ENCODE measurements at places on chromosomes 4 and X.
A peak's percentile ranks its signal among the peaks of the same experiment; 100 is the strongest.

- DNase-seq: no peak
These were observed 192.3 kb upstream of the NR3C2 start for GRCh38 chr4:148634476-148634875.

DNA sequence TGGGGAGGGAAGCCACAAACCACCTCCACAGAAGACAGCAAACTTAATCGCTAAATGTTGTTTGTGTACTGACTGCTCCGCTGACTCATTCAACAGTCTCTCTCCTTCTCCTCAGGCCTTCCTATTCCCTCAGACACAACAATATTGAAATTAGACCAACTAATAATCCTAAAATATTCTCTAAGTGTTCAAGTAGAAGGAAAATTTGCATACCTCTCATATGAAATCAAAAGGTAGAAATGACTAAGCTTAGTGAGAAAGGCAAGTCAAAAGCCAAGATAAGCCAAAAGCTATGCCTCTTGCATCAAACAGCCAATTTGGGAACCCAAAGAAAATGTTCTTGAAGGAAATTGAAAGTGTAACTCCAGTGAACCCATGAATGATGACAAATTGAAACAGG lies 75.7 kb upstream of the ARHGAP24 start:
- no peak for DNase-seq

DNA sequence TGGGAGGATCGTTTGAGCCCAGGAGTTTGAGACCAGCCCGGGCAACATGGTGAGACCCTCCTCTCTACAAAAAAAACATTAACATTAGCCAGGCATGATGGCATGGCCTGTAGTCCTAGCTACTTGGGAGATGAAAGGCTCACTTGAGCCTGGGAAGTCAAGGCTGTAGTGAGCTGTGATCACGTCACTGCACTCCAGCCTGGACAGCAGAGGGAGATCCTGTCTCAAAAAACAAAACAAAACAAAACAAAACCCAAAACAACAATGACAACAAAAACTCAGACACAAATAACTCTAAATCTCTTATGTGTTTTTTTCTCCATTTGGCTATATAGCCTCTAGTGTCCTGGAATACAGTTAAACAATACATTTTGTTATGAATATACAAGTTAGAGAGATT lies 127.3 kb upstream of the STK26 start:
- DNase-seq: no peak

GRCh38 chrX:13103188-13103913 lies 58.9 kb upstream of the FAM9C start:
- no peak for DNase-seq

- no peak for DNase-seq
These were observed 59.3 kb downstream of the PSAPL1 start for GRCh38 chr4:7375427-7375826.

GRCh38 chr4:138632856-138633579 lies 382.6 kb upstream of the NOCT start:
- DNase-seq: no peak

- no peak for DNase-seq
These were observed 1.1 kb downstream of the AFF2 start for GRCh38 chrX:148501386-148502066.

DNA sequence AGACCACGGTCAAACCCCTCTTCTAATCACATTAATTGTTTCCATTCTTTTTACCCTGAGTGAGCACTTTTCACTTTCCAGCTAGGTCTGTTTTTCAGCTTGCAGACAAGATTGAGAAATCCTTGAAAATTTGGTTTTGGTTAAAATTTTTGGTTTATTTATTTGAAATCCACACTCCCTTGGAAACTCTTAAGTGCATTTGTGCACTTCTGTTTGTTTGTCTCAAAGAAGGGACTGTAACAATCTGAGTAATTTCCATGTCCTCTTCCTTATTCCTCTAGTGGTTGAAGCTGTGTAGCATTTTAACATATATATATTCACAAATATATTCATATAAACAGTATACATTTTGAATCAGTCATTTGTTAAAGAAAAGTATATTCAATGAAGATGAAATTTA lies 333.3 kb downstream of the ANK2 start:
- no peak for DNase-seq

DNA sequence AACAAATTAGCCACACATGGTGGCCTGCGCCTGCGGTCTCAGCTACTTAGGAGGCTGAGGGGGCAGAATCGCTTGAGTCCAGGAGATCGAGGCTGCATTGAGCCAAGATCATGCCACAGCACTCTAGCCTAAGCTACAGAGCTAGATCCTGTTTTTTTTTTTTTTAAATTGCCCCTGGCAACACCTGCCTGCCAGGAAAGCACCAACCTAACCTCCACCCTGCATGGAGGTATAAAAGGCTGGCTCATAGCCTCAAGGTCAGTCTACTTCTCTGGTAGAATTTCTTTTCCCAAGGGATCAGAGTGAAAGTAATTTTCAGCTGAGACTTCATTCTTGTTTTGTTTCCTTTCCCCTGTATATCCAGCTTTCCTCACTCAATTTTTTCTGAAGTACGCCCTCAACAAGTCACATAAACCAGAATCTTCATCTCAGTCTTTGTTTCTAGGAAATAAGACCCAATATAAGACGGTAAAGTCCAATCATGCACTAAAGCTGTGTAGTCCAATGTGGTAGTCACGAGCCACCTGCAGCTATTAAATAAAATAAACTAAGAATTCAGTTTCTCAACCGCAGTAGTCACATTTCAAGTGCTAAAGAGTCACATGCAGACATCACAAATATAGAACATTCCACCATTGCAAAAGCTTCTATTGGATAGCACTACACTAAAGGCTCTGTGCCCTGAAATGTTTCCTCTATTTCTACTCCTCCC lies 113.3 kb downstream of the HPGD start:
- no peak for DNase-seq

GRCh38 chr4:82789025-82789776 lies 9.4 kb downstream of the SCD5 start:
- DNase-seq: no peak

DNA sequence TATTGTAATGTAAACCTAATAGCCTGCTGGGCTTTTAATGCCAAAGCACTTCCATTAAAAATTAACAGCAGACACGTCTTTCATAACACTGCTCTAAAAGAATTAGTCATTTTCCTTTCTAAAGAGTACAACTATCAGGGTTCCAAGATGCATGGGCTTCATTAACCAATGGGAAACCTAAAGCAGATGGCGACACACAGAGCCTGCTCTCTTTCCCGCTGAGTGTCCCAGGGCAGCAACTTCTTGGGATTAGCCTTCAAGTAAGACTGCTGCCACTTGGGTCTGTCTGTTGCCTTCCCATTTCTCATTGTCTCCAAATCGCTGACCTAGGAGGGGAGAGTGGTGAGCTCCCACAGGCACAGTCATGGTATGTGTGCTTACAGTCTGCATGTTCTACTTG lies 14.0 kb upstream of the PHKA2 start:
- DNase-seq: no peak

DNA sequence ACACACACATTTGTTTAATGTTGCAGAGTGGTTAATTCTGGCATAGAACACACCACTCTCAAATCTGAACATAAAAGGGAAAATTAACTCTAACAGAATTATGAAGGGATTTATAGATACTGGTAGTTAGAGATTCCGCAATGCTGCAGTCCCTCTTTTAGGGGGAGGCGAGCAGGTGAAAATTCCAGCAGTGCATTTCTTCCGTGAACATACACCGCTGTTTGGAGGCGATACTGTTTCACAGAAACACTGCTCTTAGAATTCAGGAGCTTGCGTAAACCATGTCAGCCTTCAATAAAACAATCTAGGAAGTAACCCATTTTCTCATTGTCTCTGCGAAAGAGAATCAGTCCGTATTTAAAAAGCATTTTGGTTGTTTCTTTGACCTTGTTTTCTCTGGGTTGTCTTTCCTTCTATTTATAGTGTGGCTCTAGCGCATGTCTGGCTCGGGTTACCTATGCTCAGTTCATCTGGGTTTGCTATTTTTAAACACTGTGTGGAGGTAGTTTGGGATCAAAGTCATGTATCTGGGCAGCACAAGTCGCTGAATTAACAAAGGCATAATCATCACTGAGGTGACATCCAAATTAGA lies 90.4 kb downstream of the GPAT3 start:
- no peak for DNase-seq

DNA sequence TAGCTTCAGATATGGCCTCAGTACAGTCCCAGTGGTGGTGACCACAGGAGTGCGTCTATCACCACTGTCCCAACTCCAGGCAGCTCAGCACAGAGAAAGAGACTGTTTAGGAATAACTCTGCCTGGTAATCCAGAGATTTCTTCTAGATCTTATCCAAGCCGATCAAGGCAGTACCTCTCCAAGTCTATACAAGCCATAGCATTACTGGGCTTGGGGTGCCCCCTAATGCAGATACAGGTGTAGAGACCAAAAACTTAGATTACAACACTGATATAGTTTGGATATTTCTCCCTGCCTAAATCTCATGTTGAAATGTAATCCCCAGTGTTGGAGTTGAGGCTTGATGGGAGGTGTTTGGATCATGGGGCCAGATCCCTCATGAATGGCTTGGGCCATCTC lies 100.9 kb downstream of the PTCHD1 start:
- DNase-seq: no peak

- no peak for DNase-seq
These were observed 66.7 kb downstream of the COQ2 start for GRCh38 chr4:83217721-83218522.

DNA sequence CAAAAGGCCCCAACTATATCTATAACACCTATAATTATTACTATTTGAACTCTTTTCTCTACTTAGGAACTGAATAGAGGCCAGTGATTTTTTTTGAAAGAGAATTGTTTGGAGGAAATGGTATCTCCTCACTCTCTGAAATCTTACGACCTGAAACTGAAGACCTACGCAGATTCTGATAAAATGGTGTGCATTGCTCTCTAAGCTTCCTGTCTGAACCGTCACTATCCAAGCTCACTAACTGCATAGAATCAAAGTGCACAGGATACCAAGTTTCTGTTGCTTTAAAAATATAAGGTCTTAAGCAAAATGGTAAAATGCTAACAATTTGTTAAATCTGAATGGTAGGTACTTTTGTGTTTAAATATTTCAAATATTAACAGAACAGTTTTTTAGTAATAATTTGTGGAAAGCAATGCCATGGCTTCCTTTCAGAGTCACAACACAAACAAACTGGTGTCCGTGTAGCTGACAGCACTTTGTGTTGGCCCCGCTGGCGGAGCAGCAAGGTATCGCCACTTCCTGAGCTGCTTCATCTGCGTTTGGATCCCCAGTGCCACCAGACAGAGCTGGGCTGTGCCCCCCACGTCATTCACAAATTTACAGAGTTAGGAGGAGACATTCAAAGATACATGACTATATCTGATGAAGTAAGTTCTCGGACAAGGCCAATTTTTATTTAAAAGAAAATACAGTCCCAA lies 313.9 kb downstream of the FBXW7 start:
- no peak for DNase-seq

DNA sequence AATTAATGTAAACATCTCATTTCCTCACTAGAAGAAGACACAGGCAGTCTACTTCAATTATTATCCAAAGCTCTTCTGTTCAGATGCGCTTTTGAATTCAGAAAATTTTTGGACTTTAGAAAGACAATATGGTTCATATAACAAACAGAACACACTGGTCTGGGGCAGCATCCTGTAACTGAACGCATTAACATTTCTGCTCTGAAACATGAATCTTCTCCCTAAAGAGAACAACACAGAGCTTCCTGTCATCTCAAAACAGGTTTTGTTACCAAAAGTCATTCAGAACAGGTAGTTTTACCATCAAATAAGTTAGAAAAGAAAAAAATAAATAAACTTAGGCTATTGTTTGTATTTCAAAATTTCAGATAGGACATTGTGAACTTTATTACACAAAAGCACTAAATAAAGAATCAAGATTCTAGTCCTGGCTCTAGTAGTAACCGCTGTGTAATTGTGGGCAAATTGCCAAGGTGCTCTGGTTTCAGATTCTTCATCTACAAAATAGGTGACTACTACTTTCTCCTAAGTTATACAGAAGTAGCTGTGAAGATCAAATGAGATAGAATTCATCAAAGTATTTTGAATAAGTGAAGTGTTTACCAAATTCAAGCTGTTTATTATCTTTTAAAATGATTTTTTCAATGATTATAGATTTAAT lies 252.3 kb upstream of the RASGEF1B start:
- DNase-seq: peak; percentile 43

GRCh38 chr4:8221985-8222384 lies 22.9 kb downstream of the SH3TC1 start:
- no peak for DNase-seq

- DNase-seq: no peak
These were observed 11.6 kb downstream of the IL15 start for GRCh38 chr4:141647966-141648365.

DNA sequence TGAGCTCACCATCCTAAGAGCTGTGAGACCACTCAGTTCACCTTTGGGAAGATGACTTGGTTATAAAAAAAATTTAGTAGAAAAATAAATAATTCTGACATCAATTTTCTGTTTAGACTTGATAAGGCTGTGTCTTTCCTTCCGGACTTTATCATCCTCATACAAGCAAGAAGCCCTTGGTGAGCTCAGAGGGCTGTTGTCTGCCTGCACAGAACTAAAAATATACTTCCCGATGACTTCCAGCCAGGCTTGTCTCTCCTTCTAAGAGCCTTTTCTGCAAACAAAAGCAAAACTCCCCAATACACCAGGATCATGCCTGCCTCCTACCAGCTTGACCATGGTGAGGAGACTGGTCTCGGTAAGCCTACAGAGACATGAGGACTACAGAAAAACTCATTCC lies 58.3 kb upstream of the PHOX2B start:
- no peak for DNase-seq

- no peak for DNase-seq
These were observed 117.4 kb upstream of the NUDT10 start for GRCh38 chrX:51215266-51215665.

GRCh38 chr4:19386786-19387185 lies 864.9 kb upstream of the SLIT2 start:
- DNase-seq: no peak

- no peak for DNase-seq
These were observed 1.1 kb downstream of the SLC9B2 start for GRCh38 chr4:103075435-103075893.

DNA sequence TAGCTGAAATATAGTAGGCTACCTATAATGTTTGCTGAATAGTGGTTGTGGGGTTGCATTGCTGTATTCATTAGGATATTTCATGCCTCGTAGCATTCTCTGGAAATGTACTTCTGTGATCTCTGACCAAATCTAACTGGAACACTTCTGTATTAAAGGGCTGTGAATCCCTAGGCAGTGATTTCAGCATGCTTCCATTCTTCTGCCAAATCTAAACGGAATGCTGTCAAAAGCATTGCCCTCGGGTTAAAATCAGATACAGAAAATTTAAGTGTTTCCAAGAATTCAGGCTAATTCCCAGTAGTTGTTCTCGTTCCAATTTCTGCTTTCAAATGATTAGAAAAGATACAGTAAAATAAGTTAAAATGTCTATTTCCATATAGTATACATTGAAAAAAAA lies 1847.5 kb upstream of the IGFBP7 start:
- DNase-seq: no peak

DNA sequence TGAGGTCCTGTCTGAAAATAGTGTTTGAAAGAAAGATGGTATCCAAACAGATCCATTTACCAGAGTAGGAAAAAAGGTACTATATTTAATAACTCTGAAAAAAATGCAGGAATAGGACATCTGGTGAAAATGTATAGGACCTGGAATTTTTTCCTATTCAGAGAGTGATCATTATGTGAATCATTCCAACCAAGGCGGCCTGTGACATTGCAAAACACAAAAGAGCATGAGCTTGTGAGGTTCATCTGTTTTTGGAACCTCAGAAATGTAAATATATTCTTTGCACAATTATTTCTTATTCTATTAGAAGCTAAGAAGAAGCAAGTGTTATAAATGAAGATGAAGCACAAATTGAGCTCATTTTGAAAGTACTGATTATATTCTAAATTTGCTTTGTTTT lies 2.0 kb downstream of the C4orf51 start:
- no peak for DNase-seq

- DNase-seq: no peak
These were observed 6.1 kb downstream of the TMEM192 start for GRCh38 chr4:165106518-165106917.

Measured in tibial artery (tissue), 4 donors.